ENCODE measurements at places on chromosomes 3 and 15.

GRCh38 chr3:120791913-120792312 is 49.4 kb downstream of the GTF2E1 start:
- peak; percentile 57 for DNase-seq

GRCh38 chr3:23629181-23629894 is 176.4 kb upstream of the UBE2E1 start:
- DNase-seq, result peak; percentile 57

DNA sequence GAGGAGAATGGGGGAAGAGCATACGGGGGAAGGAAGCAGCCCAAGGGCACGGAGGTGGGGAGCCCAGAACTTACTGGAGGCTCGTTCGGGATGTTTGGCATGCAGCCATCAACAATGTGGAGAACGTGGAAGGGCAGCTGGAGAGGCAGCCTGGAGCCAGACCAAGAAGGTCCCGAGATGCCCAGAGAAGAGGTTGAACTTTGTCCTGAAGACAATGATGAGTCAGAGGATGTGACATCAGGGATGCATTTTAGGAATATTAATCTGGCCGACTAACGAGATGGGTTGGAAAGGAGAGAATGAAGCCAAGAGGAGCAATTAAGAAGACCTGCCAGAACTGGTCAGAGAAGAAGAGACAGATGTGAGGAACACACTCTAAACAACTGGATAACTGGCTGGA is 98.2 kb downstream of the SRGAP3 start:
- no peak for DNase-seq

DNA sequence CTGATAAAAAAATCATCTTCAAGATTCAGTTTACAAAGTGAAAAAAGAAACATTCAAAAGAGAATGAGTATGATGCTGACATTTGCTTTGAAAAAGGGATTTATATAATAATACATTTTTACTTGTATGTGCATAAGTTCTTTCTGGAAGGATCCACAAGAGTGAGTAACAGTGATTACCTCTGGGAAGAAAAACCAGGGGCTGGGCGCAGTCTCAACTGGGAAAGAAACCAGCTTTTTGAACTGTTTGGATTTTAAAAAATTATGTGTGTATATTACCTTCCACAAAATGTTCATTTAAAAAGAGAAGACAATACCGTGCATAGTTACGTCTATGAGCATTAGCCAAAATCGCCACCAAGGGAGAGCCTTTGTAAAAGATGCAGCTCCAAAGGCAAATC is 1.3 kb downstream of the CLEC3B start:
- no peak for DNase-seq

DNA sequence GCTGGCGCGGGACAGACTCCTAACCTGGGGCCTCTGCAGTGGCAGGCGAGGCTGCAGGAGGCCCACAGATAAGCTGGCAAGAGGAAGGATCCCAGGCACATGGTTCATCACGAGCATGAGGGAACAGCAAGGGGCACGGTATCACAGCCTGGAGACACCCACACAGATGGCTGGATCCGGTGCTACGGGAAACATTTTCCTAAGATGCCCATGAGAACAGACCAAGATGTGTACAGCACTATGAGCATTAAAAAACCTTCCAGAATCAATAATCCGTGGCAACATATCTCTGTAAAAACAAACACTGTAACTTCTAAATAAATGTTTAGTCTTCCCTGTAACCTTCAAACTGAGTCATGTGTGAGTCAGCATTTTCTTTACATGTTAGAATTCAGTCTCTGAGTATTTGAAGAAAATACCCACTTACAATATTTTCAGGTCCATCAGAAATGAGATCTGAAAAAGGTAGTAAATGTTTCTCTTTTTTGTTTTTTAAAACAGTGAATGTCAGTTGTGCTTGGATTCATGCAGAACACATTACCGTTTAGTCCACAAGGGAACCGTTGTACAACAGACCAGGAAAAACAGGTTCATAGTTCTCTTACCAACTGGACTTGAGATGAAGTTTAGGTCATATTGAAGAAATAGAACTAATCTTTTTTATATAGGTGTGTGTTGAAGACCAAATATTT is 75.9 kb downstream of the BOC start:
- peak; percentile 80 for DNase-seq

- no peak for DNase-seq
Observed at GRCh38 chr3:147412261-147412916, 3.2 kb downstream of the ZIC1 start.

GRCh38 chr3:18082551-18083272 is 340.3 kb upstream of the TBC1D5 start:
- no peak for DNase-seq

DNA sequence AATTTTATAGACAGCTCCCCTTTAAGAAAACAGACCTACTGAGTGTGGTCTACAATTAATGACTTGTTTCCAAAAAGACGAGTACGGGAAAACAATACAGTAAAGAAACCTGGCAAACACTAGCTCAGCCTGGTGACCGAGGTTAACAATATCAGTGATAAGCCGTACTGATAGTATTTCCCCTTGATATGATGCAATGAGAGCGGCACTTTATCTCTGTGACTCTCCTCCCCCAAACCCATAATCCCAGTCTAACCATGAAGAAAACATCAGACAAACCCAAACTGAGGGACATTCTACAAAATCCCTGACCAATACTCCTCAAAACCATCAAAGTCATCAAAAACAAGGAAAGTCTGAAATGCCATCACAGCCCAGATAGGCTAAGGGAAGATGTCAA is 8.2 kb downstream of the DENND4A start:
- DNase-seq, result no peak

GRCh38 chr3:169746924-169747323 is 17.9 kb downstream of the TERC start:
- DNase-seq, result no peak

DNA sequence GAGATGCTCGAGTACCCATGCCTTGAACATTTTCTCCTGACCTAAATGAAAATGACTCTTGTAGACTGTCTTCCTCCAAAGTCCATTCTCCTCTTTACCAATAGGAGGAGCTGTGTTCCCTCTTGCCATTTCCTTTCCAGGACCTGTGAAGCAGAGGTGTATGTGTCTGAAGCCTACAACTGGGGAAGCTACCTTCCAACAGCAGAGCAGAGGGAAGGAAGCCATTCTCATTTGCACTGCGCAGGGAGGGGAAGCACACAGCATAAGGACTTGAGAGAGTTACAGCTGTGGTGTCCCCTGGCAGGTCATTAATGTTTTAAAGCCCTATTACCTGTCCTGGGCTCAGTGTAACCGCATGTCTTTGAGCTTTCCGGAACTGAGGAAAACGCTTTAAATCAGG is 38.7 kb downstream of the HSPBAP1 start:
- peak; percentile 65 for DNase-seq

DNA sequence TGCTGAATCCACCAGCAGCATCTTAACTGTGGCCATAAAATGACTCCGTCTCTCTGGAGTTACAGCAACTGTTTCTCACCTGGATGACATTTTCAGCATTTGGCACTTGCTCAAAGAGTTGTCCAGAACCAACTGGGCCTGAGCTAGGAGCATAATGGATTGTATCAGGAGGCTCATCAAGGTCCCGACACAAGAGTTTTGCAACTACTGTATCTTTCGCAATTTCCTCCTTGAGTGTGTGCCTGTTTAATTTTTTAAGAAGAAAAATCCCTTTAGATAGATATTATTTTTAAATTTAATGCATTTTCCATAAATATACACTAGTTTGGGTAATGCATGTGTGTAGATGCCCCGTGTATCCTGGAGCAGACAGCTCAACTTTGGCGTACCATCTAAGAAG is 44.3 kb upstream of the C3orf49 start:
- DNase-seq, result peak; percentile 33

DNA sequence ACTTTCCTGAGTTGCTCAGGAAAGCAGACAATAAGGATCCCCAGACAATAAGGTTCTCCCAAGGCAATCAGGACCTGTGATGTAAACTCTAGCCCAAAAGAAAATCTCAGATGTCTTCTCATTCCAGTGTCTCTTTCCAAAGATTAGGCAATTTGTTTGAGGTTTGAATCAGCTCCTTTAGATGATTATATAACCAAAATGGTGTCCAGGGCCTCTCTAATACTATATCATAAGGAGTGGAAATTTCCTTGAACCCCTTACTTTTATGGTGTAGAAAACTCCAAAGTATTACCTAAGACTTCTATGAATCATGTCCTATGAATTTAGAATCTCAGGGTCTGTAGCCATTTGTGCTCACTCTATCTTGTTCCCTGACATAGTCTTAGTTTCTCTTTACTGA is 65.9 kb downstream of the GPR176 start:
- peak; percentile 74 for DNase-seq

DNA sequence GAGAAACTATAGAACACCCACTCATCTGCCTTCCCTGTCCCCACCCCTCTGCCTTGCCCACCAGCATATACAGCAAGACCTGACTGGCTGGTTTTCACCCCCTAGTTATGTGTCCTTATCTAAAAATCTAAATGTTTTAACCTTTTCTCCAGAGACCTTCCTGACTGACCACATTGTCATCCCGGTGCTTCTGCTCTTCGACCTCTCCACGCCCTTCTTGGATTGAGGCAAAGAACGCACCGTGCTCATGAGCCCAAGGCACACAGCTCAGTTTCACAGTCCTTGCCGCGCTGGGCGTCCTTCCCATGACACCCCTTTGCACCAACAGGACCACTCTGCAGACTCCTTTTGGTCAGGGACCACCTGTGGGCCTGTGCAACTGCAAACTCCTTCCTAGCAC is 62.7 kb downstream of the B3GNT5 start:
- no peak for DNase-seq

- DNase-seq, result peak; percentile 53
Observed at GRCh38 chr3:193240850-193241706, at the start of gene PLAAT1. Gene PLAAT1, plus strand, starts transcription at chr3:193241222. Its CDS starts 14,429 bp downstream, at chr3:193255651.

DNA sequence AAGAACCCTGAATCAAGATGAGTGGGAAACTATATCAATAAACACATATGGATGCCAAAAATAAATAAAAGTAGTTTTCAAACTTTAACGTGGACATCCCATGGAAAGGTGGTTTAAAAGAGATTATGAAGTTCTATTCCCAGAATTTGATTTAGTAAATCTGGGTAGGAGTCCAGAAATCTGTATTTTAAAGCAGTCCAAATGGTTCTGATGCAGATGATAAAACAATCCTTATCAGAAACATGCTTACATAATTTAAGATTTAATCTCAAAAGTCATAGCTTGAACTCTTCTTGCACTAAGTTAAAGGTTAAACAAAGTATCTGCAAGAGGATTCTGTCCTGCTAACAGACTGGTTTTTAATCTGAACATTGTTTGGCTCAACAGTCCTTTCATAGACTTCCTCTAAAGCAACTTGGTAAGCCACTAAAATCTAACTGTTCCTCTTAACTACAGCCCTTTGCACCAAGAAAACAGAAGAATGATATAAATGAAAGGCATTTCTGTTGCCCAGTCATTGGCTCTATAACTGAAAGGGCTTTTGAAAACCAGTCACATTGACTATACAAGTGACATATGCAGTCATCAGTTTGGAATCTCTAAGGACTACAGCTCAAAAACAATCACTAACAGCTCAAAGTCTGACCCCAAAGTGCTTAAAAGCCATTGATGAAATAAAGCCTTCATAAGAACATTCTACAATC is 23.4 kb upstream of the MAP4 start:
- DNase-seq, result peak; percentile 79

- peak; percentile 69 for DNase-seq
Observed at GRCh38 chr3:58206406-58207011, 4.3 kb downstream of the DNASE1L3 start.

DNA sequence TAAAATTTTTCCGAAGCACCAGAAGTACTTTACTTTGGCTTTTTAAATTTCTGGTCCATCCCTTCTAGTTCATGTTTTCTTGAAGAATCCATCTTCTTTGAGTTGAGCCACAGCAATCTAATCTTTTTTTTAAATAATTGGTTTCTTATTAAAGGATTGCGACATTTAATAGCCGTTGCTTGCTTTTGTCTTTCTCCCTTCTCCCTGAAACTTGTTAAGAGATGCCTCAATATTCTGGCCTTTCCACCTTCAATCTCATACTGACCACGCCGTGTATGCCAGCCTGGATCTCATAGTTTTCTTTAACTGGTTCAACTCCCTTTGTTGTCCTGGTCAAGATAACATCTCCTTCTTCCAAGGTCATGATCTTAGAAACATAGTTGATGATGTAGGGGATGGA is 18.4 kb upstream of the RPLP1 start:
- DNase-seq, result peak; percentile 48

DNA sequence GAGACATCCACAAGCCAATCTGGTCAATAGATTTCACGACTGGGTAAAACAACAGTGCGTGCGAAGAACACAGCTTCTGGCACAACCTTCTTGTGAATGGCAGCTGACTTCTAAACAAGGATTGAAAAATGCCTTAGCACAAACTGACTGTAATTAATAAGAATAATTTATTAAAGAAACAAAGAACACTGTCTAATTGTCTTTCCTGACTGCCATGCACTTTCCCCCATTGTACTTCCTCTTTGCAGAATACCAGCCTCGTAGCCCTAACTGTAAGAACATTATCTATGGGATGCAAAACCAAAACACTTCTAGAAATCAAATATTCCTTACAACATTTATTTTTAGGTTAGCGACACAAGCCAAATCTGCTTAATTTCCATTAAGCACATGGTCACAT is 6.5 kb downstream of the FOXP1 start:
- no peak for DNase-seq

- no peak for DNase-seq
Observed at GRCh38 chr15:74130155-74130848, at the start of gene ISLR2. Gene ISLR2, plus strand, starts transcription at chr15:74130586. Its CDS starts 2,169 bp downstream, at chr15:74132755.

- DNase-seq, result peak; percentile 97
Observed at GRCh38 chr3:177516158-177517011, 319.1 kb upstream of the TBL1XR1 start.

DNA sequence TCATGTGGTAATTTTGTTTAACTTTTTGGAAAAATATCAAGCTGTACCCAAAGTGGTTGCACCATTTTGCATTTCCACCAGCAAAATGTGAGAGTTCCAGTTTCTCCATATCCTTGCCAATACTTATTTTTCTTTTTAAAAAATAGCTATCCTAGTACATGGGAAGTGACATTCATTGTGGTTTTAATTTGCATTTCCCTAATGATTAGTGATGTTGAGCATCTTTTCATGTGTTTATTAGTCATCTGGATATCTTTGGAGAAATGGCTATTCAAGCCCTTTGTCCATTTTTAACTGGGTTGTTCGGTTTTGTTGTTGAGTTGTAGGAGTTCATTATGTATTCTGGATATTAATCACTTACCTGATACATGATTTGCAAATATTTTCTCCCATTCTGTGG is 19.5 kb upstream of the TRANK1 start:
- no peak for DNase-seq
